ENCODE measurements at places on chromosomes 12 and 14. TPM values are rescaled to one million over a fixed set of nuclear protein-coding genes. Genes with fewer than 3 reads are reported as not detected.

- DNase-seq, result no peak
Measured at GRCh38 chr12:79082595-79082994, 218.0 kb downstream of the SYT1 start.

DNA sequence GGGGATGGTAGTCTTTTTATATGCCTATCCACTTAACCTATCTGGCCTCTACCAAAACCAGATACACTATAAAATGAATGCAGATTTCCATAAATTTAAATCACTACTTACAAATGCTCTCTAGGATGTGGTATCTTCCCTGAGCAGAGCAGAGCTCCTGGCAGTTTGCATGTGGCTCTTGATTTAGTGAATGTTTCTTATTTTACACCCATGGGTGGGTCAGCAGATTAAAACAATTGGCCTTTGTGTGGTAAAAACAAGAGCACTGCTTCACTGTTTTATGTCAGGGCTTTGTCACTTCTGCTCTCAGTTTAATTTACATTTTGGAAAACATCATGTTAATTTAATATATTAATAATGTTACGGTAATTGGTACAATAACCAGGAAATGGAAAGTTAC lies 5.5 kb downstream of the TAS2R19 start:
- no peak for DNase-seq

- no peak for DNase-seq
Measured at GRCh38 chr12:77032406-77032805, 33.0 kb downstream of the E2F7 start.

DNA sequence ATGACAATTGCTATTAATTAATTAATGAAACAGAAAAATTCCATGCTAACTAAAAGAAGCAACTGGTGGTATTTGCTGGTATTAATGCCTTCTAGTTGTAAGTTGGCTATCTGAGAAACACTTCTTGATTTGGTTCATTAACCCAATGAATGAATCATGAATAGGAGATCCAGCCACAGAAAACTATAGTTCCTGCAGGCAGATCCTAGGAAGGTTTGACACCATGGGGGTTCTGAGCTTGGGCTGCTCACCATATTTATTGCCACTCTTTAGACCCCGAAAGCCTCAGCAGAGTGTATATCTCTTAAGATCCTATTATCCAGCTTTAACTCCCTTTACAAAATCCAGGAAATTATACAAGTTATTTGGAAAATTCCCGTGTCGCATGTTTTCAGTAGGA lies 81.4 kb upstream of the REP15 start:
- DNase-seq, result no peak

DNA sequence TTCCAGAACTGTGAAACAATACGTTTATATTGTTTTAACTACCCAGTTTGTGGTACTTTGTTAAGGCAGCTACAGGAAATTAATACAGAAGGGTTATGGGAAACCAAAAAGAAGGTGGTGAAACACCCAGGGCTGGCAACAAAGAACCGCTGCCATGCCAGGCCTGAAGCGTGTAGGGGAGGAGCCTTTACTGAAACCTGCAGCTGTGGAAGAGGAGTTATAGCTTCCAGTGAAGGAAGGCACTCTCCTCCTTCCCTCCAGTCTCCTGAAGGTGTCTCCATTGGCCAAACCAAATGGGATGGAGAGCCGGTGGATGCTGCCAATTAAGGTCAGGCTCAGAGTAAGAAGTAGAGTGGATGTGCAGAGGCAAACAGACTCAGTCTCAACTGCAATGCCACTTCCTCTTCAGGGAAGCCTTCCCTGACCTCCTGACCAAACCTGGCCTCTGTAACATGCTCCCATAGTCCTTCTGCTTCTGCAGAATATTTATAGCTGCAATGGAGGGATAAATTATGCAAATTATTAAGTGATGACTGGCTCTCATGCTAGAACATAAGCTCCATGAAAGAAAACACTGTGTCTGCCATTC lies 168.3 kb downstream of the DAD1 start:
- no peak for DNase-seq

- DNase-seq, result no peak
Measured at GRCh38 chr14:67728258-67728657, 26.6 kb downstream of the RDH12 start.

GRCh38 chr12:101414533-101415119 lies 7.1 kb upstream of the ARL1 start:
- DNase-seq, result no peak

DNA sequence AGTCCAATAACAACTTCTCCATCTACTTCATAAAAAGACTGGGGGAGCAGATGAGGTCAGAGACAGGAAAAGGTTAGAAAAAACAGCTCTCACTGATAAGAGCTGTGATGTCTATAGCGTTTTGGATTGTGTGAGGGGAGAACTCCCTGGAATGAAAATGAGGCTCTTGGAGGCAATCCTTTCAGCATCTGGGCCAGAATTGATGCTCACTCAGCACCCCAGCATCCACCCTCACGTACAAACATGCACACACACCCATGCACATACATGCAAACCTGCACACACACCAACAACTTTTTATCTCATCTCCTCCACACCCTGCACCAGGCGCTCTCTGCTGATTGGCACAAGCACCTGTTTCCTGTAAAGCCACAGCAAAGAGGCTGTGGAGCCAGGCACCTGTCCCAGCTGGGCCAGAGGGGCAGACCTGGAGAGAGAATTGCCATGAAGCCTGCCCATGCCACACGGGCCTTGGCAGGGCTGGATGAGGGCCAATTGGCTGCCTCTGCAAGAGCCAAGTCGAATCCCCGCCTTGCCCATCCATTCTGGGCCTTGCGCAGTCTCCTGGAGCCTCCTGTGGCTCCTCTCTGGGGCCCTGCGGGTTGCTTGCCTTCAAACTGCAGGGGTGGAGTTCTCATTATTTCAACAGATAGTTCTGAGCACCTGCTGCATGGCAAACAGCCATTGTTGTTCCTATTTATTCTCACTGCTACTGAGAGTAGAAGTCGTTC lies 53.1 kb downstream of the SYNE3 start:
- no peak for DNase-seq

DNA sequence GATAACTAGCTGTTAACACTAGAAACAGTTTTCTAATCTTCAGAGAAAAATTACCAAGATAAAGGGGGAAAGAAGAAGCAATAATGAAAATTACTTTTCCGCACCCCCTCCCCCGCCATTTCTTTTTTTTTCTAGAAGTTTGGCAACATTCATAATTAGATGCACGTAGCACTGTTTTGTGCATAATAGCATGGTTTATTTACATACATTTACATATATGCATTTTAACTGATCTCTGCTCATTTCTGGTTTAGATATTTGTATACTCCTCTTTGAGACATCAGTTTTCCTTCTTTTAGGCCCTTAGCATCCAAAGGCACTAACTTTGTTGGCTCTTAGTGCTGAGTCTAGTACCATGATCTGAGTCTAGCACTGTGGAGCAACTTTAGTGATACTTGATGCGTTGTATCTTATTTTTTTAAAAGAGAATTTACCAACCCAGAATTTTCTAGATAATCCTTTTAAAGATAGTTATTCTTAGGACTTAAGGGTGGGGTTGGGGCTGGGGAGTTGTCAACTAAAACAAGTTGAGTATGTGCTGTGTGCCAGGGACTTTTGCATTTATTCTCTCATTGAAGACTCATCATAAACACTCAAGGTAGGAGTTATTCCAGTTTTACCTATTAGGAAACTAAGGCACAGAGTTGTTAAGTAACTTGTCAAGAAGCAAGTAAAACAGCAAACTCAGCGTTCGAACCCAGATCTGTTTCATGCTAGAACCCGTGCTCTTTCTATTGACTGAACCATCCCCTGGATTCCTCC lies 110.5 kb downstream of the DIP2B start:
- DNase-seq, result no peak

GRCh38 chr14:83485591-83485990 lies 1951.9 kb upstream of the SEL1L start:
- DNase-seq, result no peak

DNA sequence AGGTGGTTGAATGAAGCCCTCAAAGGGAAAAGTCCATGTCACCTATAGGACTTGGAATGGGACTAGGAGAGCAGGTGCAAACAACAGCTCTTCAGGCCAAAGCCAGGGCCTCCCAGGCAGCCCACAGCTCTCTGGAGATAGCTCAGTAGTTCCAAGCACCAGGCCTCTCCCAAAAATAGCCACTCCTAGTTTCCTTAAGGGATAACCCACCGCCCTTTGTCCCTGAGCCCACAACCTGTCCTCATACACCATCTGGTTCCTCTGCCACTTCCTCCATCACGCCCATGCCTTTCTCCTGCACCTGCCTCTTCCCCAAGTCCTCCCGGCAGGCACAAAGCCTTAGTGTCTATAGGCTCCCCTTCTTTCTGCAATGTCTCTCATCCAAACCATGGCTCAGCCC lies 2.1 kb downstream of the RAB15 start:
- DNase-seq, result no peak

GRCh38 chr14:95769976-95770375 lies 56.1 kb upstream of the TCL1A start:
- DNase-seq, result no peak

GRCh38 chr12:81499809-81500208 lies 259.3 kb downstream of the PPFIA2 start:
- no peak for DNase-seq

DNA sequence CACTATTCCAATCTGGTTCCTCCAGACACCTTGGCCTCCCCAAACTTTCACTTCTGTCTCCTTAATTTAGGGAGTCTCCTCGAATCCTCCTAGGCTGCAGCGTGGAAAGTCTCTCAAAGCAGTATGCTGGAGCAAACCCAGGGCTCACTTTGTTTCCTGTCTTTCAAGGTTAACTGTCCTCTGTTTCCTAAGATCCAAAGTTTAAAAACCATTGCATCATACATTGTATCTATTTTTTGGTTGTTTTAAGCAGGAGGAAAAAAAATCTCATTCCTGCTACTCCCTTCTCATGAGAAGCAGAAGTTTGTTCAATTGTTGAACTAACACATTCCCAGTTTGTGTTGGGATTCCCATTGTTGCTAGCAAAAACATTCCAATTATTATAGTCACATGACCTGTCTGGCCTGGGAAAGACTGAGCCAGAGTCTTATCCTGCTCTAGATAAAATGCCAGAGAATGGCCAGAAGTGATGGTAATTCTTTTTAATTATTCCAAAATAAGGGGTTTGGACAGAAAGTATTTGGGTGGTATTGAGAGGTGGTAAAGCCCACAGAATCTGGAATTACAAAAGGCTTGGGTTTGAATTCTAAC lies 67.3 kb downstream of the HSPB8 start:
- DNase-seq, result no peak

GRCh38 chr12:90924406-90924805 lies 30.6 kb downstream of the CCER1 start:
- no peak for DNase-seq

- no peak for DNase-seq
Measured at GRCh38 chr14:96287856-96288255, 31.8 kb downstream of the BDKRB1 start.

- no peak for DNase-seq
Measured at GRCh38 chr14:71748196-71748595, 184.0 kb upstream of the RGS6 start.

- DNase-seq, result no peak
Measured at GRCh38 chr14:23028799-23029198, 5.9 kb downstream of the PSMB5 start.

DNA sequence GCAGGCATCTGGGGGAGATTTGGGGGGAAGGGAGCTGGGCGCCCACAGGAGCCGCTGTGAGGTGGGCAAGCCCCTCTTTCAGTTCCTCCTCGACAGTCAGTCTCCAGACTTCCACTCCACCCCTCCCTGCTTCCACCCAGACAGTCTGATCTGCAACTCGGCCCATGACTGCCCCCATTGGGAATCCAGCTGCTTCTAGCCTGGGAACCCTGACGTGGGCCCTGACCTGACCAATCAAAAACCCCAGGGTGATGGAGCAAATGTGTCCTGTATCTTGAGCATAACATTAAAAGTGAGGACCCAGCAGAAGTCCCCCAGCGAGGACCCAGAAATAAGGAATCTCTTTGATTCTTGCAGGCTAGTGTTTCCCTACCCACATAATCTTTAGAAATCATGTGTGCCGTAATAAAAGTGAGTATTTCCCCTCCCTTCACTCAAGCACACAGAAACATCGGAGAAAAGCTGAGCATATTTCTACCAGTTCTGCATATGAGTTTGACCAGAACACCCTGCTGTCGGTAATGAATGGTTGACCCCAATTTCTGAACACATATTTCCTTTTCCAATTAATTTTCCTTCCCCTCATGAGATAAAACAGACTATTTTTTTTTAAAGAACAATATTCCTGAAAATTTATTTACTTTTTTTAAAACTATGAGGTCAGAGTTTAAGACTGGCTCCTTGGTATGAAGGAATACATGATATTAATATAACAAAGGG lies 6.4 kb downstream of the SSH1 start:
- no peak for DNase-seq

GRCh38 chr12:112694065-112694464 lies 97.5 kb upstream of the RPH3A start:
- DNase-seq, result no peak

- no peak for DNase-seq
Measured at GRCh38 chr12:58932806-58933681, 12.7 kb upstream of the LRIG3 start.

GRCh38 chr12:106956048-106956578 lies 406 bp downstream of the TMEM263 start:
- peak; percentile 34 for DNase-seq

DNA sequence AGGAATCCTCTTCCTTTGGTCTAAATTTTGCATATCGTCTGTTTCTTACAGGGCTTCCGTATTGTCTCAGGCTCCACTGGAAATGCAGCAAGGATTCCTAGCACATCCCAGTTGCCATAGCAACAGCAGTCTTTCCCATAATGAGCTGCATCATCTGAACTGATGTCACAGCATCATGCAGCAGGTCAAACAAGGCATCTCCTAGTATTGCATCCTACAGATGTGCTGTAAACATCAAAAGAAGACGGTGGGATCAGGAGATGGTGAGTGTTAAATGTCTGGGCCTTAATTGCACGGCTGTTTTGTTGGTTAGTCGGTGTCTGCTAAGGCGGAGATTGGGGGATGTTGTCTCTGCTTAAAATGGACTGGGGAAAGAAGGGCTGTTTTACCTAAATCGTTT lies at the start of gene AKAP6:
TSS of gene AKAP6 (plus strand) at position 153 of the 400 bp plus-strand sequence. CDS start 104,196 bp downstream, outside the sequence.
- DNase-seq, result no peak

DNA sequence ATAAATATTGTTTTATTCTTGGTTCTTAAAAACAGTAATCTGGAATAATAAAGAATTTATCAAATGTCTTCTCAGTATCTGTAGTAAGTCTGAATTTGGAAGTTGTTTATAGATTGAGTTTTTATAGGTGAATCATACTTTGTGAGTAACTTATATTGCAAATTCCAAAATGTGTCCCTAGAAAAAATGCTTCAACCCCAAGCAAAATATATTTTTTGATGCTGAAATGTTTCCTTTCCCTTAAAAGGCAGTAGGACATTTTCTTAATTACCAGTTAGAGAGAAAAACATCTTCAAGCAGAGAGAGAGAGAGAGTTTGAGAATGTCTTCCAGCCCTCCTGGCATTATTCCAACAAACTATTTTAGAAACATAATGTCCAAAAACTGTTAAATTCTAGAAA lies 37.9 kb downstream of the PELI2 start:
- DNase-seq, result no peak

DENND5B gene
- 9.1 TPM for total RNA-seq

RFX4 gene
- total RNA-seq, result not detected

TAS2R8 gene
- total RNA-seq, result not detected

TMEM132C gene
- total RNA-seq, result 37.4 TPM

SLC4A8 gene
- total RNA-seq, result 1.5 TPM

TIGAR gene
- total RNA-seq, result 5.8 TPM

CLEC4E gene
- 17.6 TPM for total RNA-seq

ANKRD13A gene
- total RNA-seq, result 33.6 TPM

P2RX7 gene
- total RNA-seq, result 8.6 TPM

RPGRIP1 gene
- 0.28 TPM for total RNA-seq

SETD3 gene
- 70.5 TPM for total RNA-seq

ZDHHC22 gene
- not detected for total RNA-seq

SCN8A gene
- 1.4 TPM for total RNA-seq

LRRC10 gene
- total RNA-seq, result not detected

All from omental fat pad (tissue), 4 donors.